ENCODE measurements at places on chromosomes 5 and 9. TPM values are rescaled to one million over a fixed set of nuclear protein-coding genes. Genes with fewer than 3 reads are reported as not detected.

The CNTFR gene
- 3.5 TPM for total RNA-seq

DNA sequence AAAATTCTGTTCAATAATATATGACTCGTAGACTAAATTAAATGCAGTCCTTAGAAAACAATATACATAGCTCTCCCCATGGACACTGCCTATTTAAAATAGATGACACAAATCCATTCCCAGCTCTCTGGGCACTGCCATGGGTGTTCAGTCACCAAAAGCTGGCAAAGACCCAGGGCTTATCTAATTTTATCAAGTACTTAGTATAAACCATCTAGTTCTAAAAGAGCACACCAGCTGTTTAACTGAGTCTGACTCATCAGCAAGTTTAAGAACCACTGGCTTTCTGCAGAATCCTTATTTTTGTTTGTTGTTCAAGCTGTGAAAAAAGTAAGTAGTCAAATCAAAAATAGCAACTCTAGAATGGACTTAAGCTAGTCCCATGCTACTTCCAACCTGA, 107.6 kb downstream of the PLPP1 start:
- DNase-seq, result no peak

The LCN15 gene
- 0.93 TPM for total RNA-seq

- no peak for DNase-seq
Measured at GRCh38 chr5:176955895-176956294, 50.7 kb downstream of the UIMC1 start.

The DBN1 gene
- 200 TPM for total RNA-seq

DNA sequence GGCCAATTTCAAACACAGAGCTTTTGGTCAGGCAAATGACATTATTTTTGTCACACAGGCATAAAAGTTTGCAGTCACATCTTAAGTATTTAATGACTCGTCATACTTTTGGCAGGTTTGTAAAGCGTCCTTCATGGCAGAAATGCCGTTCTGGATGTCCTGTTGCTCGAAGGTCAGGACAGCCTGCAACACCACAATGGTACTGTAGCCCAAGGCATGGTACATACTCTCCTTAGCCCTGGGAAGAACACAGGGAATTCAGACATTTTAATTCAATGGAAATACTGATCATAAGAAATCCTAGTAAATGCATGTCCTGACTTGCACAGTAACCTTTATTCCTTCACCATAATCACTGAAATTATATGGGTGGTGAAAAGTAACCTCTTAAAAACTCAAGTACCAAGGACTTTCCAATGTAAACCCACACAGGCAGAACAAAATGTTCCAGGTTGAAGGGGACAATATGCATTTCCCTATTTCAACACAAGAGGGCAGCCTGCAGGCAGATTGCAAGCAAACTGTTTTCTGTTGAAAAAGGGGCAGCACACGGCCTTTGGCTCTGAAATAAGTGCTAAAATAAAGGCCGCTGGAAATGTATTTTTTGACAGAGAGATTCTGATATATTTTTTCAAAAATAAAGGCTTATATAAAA, 95.7 kb downstream of the TTC39B start:
- DNase-seq, result no peak

The ARL14EPL gene
- total RNA-seq, result not detected

- DNase-seq, result no peak
Measured at GRCh38 chr9:114374936-114375335, 12.8 kb downstream of the AKNA start.

Data from type B pancreatic cell (in vitro differentiated cells).